Frontal cortex (tissue), 4 donors: ENCODE measurements at places on chromosomes 4 and X.

- DNase-seq, result no peak
Measured at GRCh38 chrX:10004832-10005475, 37.8 kb downstream of the CLDN34 start.

DNA sequence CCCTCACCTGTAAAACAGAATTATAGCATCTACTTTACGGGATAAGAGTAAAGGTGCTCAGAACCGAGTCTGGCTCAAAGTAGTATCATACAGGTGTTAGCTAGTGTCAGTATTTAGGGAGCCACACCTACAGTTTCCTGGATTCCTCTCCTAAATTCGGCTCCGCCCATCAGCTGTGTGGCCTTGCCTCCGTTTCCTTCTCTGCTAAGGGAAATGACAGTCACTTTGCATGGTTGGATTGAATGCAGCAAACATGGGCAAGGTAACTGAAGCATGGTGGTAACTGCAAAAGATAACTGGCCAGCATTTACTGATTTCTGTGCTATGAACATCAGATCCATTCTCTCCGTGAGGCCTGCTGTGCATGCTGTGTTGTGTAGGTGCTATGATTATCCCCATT lies 2.8 kb downstream of the PPP1R3F start:
- no peak for DNase-seq

GRCh38 chr4:146072376-146072775 lies 103.1 kb upstream of the LSM6 start:
- DNase-seq, result no peak

- no peak for DNase-seq
Measured at GRCh38 chr4:11182586-11183355, 245.9 kb downstream of the HS3ST1 start.

DNA sequence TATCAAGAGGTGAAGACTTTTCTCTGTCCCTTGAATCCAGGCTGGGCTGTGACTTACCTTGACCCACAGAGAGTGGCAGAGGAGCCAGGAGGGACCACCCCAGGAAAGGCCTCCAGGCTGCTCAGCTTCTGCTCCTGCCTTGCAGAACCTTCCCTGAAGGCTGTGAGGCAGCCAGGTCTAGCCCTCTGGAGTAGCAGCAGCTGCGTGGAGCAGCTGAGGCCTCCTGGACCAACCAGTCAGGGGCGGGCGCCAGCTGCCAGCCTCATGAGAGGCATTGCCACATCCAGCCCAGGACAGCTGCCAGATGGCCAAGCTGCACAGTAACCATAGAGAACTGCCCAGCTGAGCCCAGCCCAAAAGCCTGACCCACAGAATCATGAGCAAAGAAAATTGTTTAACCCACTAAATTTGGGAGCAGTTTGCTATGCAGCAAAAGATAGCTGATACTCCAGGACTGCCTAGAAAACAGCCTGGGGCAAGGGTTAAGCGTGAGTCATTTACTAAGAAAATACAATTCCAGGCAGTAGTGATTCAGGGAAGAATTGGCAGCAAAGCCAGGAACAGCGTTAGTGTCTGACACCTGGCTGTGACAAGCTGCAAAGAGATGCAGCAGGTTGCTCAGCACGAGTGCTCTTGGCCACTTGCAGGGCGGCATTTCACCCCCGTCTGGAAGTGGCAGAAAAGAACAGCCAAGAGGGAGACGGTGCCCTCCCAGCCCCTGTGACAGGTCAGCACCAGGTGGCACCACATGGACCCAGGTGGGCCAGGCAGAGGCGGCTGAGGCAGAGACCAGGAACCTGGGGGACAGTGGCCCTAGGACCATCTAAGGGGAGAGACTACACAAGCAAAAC lies 14.7 kb upstream of the PDE6B start:
- no peak for DNase-seq
